ENCODE measurements at places on chromosomes 3 and 15.

- DNase-seq, result no peak
Measured at GRCh38 chr3:131091768-131092167, 65.1 kb downstream of the NEK11 start.

GRCh38 chr3:51715231-51715976 is 8.5 kb downstream of the GRM2 start:
- DNase-seq, result no peak

DNA sequence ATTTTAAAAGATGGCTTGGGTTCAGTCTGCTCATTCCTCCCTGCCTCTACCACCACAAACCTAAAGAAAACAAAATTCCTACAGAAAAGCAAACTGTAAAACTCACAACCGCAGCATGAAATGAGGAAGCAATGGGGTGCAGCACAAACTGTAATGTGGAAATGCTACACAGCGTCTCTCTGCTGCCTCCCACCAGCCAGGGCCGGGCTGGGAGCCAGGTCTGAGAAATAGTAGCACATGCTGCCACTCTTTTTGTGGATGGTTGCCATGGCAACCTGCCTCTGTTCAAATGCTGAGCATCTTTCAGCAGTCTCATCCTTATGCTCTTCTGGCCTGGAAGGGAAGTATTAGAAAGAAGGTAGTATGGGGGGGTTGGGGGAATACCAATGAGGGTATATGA is 55.4 kb downstream of the EOMES start:
- no peak for DNase-seq

GRCh38 chr3:184227481-184227935 is 1.9 kb upstream of the VWA5B2 start:
- DNase-seq, result no peak

DNA sequence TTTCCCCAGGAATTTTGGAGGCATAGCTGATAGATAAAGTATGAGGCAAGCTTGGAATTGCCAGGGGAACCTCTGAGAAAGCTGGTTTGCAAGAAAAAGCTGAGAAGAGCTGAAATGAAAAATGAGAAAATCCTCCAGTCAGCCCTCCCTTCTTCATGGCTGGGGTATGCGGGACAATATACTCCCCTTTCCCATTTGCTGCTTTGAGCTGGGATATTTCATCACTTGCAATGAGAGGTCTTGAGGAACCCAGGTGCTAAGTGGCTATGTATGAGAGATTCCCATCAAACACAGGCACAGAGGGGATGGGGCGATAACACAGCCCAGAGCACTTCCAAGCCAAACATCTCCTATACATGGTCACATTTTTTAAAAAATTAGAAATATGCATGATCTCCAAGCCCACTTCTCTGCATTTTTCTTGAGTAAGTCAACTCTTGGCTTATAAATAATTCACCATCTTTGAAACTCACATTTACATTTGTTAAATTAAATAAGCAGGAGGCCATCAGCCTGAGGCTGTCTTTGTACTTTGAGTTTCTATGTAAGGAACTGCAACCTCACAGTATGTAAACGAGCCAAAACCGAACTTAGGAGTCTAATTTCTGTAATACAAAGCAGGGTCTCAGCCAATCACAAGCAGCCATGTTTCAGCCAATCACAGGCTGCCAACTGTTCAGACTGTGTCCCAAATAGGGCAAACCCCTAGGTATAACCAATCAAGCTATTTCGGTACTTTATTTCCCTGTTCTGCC is 983.6 kb upstream of the NR2F2 start:
- DNase-seq, result no peak

DNA sequence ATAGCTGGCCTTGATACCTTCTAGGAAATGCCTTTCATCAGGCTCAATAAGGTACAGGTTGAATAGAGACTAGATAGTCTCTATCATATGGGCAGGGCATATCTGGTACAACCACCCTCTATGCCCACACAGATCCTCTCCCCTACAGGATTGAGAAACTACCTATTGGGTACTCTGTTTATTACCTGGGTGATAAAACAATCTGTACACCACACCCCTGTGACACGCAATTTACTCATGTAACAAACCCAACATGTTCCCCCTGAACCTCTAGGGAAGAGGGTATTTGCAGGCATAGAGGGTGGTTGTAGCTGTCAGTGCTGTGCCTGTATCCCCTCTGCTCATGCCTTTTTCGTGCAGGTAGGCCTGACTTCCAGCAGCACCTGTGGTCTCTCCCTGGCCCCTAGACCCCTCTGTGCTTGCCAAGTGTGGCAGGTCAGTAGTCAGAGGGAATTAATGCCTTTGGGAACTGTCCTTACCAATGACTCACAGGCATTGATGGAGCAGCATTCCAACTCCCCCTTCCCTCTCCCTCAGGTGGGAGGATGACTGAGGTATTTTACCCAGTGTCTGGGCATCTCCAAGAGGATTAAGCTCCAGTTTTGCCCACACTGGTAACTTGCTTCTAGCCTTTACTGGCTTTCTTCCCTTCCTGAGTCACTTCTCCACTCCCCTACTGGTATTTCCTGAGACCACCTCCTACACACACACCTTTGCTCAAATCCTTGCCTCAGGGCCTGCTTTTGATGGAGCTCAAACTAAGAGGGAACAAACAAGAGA is 18.3 kb downstream of the CLSTN2 start:
- no peak for DNase-seq

DNA sequence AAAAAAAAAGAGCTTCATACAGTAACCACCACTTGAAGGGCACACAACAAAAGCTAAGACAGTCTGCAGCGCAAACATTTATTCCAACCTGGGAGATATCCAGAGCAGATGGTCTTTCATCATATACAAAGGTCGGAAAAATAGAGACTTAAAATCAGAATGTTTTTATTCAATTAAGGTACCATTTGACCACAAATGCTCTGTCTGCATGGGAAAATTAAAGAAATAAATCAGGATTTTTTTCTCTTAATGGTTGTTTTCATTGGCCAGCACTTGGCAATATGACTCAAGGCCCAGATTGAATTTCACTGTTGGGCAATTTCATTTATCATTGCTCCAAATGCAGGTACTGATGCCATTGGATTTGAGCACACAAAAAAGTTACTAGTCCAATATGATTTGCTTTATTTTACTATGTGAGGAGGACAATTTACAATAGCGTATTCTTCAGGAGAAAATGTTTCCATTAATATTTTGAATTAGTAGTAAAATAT is 145.9 kb upstream of the AGTR1 start:
- DNase-seq, result no peak

DNA sequence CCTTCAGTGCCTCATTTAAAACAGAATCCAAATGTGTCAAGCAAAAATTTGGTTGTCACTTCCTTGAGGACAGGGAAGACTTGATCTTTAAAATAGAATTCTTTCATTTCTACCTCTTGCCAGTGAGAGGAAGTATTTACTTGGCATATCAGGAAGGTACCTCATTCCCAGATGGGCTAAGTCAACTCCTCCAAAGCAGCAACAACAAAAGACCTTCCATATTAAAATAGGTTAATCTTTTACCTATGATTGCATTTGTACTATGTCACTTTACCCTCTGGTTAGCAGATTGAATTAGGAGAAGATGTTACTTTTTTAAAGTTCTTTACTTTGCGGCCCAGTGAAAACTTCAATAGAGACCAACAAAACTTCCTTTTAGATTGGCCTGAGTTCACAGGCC is 462.1 kb upstream of the ADAMTS9 start:
- DNase-seq, result no peak

DNA sequence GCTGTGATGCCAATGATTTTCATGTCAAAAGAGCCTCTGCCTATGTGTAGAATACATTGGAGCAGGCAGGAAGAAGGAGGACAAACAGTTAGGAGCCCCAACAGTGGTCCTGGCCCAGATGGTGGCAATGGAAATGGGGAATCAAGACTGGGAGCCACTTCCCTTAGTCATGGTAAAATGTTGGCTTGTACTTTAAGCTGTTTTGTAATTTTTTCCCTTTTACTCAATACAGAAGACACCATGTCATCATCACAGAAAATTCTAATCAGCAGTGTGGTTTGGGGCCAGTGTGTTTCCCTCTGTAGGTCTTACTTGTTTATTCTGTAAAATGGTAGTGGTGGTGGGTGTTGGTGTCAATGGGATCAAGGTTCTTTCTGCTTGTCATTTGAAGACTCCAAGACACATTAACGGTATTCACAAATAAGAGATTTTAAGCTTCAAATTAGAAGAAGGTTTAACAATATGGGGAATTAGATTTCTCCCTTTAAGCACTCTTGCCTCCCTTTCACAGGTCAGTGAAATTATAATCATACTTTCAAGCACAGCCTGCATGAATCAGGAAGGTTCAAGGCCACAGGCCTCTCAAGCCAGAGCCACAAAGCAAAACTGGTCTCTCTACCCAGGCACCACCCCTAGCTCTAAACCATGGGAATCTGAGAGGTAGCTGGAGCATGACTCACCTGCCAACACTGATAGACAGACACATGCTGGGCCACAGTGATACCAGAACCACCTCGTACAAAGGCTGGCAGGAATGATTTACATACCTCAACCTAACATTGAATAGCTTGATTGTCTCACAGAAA is 24.9 kb downstream of the SIAH2 start:
- no peak for DNase-seq

DNA sequence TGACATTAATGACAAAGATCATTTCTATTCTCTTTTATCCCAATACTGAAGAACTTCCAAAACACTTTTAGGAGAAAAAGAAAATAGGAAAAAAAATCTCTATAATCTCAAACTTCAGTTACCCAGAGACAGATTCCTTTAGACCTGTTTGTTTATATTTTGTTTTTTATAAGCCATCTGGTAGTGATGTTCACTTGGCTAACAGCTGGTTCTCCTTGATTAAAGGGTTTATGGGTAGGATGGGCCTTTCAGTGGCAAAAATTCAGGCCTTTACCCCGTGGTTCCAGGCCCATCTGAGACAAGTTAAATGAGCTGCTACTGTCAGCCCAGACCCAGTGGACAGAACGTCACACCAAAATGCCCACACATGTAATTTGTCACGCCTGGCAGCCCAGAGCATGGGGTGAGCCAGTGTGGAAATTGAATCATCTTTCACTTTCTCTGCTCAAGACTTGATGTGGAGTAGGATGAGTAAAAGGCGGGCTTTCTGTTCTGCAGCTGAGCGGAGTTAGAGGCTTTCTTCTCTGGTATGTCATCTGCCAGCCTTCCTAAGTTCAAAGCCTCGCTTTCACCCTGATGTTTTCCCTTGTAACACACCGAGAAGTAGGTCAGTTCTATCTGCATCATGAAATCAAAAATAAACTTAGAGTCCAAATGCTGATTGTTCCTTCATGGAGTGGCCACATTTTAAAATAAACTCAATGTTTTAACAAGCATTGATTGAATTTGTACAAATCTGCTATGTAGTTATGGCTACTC is 62.5 kb upstream of the SKOR1 start:
- DNase-seq, result no peak

DNA sequence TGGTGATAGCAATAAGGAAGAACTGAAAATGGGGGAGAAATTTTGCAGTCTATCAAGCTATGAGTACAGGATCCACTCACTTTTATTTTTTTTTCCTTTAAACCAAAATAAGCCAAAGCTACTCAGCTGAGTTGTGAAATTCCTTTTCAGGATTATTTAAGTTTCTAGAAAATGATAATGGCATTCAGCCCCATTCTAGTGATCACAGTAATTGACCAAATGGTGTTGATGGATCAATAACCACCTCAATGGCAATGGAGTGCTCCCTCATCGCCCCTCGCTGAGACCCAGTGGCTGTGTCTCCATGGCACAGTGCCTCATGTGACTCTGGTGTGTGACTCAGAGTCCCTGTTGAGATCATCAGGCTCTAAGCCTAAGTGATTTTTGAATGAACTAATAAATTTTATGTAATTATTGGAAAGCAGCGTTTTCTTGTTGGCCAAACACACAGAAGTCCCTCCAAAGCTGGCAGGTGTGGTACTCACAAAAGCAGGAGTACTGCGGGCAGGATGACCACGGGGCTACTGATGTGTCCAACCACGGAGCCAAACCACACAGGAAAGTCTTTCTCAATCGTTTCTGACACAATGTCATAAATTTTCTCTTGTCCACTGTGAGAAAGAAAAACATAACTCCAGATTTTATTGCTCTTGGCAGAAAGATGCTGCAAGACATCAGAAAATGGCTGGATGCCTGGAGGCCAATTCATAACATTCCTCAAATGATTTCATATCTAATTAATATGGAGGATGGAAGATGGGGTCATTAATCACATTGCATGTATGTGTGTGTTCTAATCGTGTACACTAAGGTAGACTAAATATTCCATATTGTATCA is 14.4 kb upstream of the STARD5 start:
- DNase-seq, result no peak

DNA sequence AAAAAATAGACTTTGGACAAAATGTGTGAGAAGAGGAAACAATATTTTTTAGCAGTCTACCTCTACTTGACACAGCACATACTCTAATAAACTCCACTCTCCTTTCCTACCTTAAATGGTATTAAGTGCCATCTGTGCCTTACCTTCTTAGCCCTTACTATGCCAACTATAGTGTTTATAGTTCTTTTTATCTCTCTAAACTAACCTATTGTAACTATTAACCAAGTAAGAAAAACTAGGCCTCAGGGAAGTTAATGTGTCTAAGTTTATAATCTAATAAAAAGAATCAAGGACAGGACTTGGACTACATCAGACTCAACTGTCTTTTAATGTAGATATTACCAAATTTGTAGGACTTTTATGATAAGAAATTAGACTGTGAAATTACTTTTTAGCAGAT is 251.7 kb upstream of the ROBO2 start:
- DNase-seq, result no peak

DNA sequence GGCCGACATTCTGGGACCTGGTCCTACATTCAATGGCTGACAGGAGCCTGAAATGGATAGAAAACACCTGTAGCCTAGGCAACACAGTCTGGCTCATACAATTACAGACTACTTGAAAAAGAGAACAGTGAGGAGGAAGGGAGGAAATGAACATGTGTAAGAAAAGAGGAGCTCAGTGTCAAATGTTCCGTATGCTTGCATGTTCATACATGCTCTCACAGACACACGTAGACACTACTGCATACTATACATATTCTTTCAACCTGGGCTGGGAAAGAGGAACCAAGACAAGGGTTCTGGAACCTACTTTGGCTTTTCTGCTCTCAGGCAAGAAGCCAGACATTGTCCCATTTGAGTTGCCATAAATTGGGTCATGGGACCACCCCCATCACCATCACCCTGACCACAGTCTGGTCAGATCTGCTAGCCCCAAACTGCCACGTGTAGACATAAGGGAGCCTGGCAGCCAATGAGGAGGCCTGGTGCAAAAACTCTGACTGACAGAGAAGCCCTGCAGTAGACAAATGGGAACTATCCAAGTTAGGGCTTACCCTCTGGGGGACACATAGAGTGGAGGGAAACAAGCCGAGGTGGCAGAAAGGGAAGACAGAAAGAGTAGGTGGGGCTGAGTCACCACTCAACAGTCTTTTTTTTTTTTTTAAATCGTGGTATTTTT is 310.0 kb downstream of the SHQ1 start:
- no peak for DNase-seq

DNA sequence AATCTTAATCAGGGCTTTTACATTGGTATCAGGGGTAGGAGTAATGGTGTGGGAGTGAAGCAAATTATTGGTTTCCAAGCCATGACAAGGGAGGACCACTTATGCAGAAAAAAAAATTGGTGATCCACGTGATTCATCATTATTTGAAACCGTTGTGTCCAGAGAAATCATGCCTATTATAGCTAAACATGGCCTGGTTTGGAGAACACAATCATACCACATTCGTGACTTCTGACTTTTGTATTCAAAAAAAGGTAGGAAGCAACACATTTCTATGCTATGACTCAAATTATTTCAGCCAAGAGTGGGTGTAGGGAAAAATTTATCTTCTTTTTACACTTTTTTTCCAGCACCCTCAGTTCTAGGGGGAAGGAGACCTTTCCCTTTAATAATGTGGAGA is 924.3 kb upstream of the GBE1 start:
- no peak for DNase-seq

Data from NCI-H1048 (cell line).